Activated CD8-positive, alpha-beta T cell treated with anti-CD3 and anti-CD28 coated beads, Interleukin-2, amount 10 ng/mL, durations not matched to agents 7 days and 5 days (primary cell): ENCODE measurements at places on chromosomes 4 and X.

DNA sequence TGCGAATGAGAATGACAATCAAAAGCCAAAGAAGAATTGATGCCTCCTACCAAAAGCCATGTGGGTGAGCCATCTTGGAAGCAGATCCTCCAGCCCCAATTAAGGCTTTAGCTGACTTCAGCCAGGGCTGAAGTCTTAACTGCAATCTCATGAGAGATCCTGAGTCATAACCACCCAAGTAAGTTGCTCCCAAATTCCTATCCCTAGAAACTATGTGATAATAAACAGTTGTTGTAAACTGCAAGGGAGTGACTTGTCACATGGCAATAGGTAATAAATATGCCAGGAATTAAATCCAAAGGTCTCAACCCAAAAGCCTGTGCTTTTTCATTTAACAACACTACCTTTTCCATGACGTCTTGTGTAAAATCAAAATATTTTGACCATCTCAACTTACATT is 154.2 kb upstream of the TBL1X start:
- DNase-seq: no peak

DNA sequence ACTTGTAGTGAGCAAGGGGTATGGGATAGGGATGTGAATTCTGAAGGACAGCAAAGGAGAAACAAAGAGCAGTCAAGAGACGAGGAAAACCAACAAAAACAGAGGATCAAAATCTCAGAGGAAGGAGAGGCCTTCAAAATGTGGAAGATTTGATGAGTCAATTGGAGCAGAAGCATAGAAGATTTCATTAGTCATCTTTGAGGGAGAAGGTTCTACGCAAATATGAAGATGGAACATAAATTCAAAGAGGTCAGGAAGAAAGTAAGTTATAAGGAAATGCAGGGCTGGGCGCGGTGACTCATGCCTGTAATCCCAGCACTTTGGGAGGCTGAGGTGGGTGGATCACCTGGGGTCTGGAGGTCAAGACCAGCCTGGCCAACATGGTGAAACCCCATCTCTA is 35.4 kb downstream of the MID2 start:
- no peak for DNase-seq

DNA sequence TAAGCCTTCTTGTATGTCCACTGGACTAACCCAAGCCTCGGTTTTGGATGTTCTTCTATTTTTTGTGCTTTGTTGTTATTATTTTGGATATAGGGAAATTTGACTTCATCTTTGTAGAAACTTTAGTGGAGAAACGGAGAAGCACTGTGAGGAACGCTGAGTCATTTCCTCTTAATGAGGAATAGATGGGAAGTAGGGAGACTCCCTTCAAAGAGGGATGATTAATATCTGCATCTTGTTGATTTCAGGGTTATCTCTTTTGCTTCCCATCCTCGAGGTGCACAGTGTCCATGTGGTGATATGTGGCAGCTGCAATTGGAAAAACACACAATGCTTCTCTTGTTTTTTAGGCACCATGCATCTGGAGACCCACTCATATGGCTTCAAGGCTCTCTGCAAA is 1147.9 kb downstream of the NLGN4X start:
- no peak for DNase-seq

DNA sequence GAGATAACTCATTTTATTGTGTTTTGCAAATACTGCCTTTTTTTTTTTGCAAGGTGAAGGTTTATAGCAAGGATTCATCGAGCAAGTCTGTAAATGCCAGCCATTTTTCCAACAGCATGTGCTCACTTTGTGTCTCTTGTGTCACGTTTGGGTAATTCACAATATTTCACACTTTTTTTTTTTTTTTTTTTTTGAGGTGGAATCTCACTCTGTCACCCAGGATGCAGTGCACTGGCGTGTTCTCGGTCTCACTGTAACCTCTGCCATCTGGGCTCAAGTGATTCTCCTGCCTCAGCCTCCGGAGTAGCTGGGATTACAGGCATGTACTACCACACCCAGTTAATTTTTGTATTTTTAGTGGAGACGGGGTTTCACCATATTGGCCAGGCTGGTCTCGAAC is 1.9 kb downstream of the RNF4 start:
- DNase-seq: no peak

GRCh38 chr4:121822047-121822446 is 1.6 kb downstream of the CCNA2 start:
- DNase-seq: no peak

DNA sequence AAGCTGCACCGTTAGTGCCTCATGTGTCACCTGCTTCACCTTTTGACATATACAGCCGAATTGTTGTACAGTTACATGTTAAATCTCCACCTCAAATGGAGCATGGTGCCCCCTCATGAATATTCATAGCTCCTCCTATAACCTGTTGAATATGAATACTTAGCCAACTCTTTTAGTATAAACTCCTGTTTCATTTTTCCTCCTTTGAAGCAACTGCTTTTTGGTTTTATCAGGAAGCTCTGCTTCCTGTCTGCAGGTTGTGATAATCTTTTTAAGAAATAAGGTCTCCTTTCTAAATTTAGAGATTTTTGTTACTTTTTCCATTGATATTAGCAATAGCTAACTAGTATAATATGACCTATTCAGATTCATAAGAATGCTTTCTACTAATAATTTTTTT is 1429.2 kb upstream of the AGA start:
- DNase-seq: no peak
